Naive thymus-derived CD4-positive, alpha-beta T cell (primary cell): ENCODE measurements at places on chromosomes 3 and 15. TPM values are rescaled to one million over a fixed set of nuclear protein-coding genes. Genes with fewer than 3 reads are reported as not detected.

- no peak for DNase-seq
Observed at GRCh38 chr3:121951291-121951919, 57.2 kb downstream of the SLC15A2 start.

Gene FAM3D
- total RNA-seq, result not detected

GRCh38 chr15:92747047-92747446 is 91.5 kb upstream of the FAM174B start:
- no peak for DNase-seq

- no peak for DNase-seq
Observed at GRCh38 chr3:39590806-39591205, 123.3 kb downstream of the MOBP start.

Gene ANXA2
- total RNA-seq, result 284 TPM

- DNase-seq, result no peak
Observed at GRCh38 chr3:126304704-126305103, 52.5 kb downstream of the KLF15 start.
